ENCODE measurements at places on chromosomes 7 and 10. TPM values are rescaled to one million over a fixed set of nuclear protein-coding genes. Genes with fewer than 3 reads are reported as not detected.

MICU1 gene
- 11.0 TPM for total RNA-seq

SFTPA2 gene
- 1.3 TPM for total RNA-seq

DNA sequence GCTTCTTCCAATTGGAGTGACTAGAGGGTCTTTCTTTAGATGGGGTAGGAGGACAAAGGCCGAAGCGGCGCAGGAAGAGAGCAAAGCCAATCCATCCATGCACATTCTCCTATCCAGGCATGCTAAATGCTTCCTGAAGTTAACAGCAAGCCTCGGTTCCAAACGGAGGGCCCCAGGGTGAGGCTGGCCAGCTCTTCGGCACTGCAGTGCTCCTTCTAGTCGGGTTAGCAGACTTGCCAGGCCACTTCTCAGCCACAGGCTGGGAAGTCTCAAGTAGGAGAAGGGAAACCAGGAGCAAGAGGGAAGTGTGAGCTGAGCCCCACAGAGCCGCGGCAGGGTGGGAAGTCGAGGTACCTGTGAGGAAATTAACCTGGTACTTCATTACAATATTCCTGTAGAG, 253.8 kb upstream of the INHBA start:
- H3K36me3 ChIP-seq = no peaks in the 10 kb centered on the region
- H3K27me3 ChIP-seq = no peaks in the 10 kb centered on the region
- no peak for DNase-seq
- no peak overlapping the region for H3K27ac ChIP-seq

GRCh38 chr10:122850705-122851640, 5.3 kb upstream of the CUZD1 start:
- DNase-seq = no peak
- H3K4me3 ChIP-seq = no peak overlapping the region
- H3K4me1 ChIP-seq = peaks cover 56% of the 10 kb centered on the region
- H3K27me3 ChIP-seq = no peaks in the 10 kb centered on the region

Data from pancreas (tissue), 10 donors.